Activated CD4-positive, alpha-beta T cell treated with anti-CD3 and anti-CD28 coated beads, Interleukin-2, amount 10 ng/mL, durations not matched to agents 24 days and 14 days (primary cell): ENCODE measurements at places on chromosomes 11 and 22. TPM values are rescaled to one million over a fixed set of nuclear protein-coding genes. Genes with fewer than 3 reads are reported as not detected.

The ARHGAP20 gene
- total RNA-seq, result not detected in 2 replicates

The MUC2 gene
- not detected in 2 replicates for total RNA-seq

The PRODH gene
- 0.83 and 0.98 TPM in 2 replicates for total RNA-seq

The CRYBB2 gene
- total RNA-seq, result not detected in 2 replicates

The C22orf42 gene
- total RNA-seq, result not detected in 2 replicates

The MMP11 gene
- 0.50 and 0.70 TPM in 2 replicates for total RNA-seq

The SCUBE2 gene
- total RNA-seq, result 0.19 TPM in 1 of 2 replicates, not detected in the other

The FAM227A gene
- 0.30 and 0.71 TPM in 2 replicates for total RNA-seq

The C11orf91 gene
- 0.51 TPM in 1 of 2 replicates, not detected in the other for total RNA-seq

The ANO9 gene
- 35.4 and 36.9 TPM in 2 replicates for total RNA-seq

The CCDC73 gene
- not detected in 2 replicates for total RNA-seq

GRCh38 chr22:30984317-30984716 is 15.3 kb downstream of the TUG1 start:
- no peak overlapping the region for H3K27ac ChIP-seq
- H3K36me3 ChIP-seq, result peaks cover 10% of the 10 kb centered on the region
- H3K4me1 ChIP-seq, result peaks cover 3% of the 10 kb centered on the region

DNA sequence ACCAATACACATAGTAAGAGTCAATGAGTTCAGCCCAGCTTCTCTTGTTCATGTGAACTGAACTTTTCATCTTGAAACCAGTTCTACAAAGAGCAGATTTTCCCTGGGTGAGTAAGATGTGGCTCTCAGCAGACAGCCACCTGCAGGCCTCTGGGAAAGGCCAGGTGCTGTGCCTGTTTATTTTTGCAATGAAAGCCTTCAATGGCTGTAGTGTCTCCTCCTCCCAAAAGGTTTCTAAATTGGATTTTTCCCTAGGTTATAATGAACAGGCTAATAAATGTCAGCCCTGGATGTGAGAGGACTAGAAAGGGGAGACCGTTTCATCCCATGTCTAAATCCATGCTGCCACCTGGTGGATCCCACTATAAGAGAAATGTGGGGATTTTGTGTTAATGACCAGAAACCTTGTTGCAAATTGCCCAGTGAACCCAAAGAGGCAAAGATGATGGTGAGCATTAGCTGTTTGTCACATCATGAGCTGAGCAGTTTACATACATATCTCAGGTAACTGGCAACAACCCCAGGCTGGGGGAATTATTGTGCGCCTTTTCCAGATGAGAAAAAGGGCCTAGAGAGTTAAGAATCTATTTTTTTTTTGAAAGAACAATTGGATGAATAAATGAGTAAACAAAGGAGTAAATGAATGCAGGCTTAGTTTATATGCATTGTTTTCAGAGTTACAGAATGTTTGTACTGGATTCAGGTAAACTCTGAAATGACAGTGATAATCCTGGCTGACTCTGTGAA is 12.7 kb downstream of the C11orf91 start:
- H3K27me3 ChIP-seq, result peaks cover 9% of the 10 kb centered on the region
- H3K4me3 ChIP-seq, result no peak overlapping the region
- H3K27ac ChIP-seq, result no peak overlapping the region
- peaks cover 9% of the 10 kb centered on the region for H3K4me1 ChIP-seq
- DNase-seq, result no peak

DNA sequence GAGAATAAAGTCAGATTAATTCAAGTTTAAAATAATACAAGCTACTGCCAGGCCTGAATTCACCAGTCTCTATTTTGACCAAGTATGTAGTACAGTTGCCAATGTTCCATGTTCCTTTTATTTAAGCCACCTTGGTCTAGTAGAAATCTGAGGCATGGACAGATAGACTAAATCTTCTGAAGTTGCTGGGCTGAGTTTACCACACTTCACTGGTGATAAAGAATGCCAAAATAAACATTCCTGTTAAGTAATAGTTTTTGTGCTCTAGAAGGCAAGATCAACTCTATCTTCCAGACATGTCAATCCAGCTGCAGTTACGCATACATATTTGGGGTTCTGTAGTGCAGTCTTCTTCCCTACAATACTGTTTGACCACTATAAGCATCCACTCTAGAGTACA is 83.9 kb upstream of the C11orf87 start:
- no peak overlapping the region for H3K4me3 ChIP-seq
- DNase-seq, result no peak
- H3K27me3 ChIP-seq, result no peaks in the 10 kb centered on the region
- H3K4me1 ChIP-seq, result no peaks in the 10 kb centered on the region
- no peak overlapping the region for H3K27ac ChIP-seq

DNA sequence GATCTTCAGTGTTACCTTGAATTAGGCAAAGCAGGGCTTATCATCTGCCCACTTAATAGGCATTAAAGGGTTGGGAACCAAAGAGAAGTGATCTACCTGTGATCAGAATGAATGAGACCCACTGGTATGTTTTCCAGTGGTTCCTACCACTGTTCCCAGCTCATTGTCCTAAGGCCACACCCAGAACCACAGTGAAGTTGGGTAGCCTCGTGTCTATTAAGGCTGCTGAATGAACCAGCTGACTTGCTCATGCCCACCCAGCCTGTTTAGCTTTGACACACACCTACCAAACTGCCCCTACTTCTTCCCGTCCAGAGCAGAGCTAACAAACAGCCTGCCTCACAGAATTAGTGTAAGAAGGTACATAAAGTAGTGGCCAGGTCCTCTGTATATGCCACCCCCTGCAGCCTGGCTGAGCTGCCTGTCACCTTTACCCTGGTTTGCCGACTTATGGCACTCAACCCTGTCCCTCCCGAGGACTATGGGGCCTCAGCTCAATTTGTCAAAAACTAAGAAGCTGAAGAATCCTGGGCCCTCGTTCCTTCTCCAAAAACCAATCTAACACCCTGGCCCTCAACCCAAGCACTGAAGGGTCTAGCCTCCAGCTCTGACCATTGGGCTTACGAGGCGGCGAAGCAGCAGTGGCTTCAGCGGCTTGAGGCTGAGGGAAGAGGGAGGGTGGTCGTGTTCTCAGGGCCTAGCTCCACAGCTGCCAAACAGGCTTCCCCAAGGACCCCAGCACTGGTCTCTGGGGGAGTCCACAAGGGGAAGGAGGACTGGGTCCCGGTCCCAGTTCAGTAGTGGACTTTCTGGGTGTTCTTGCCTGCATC is 9.8 kb downstream of the UCP2 start:
- DNase-seq, result peak; percentile 61
- no peaks in the 10 kb centered on the region for H3K27me3 ChIP-seq
- no peak overlapping the region for H3K4me3 ChIP-seq
- peaks cover 72% of the 10 kb centered on the region for H3K4me1 ChIP-seq

GRCh38 chr11:122062763-122063162 is 53.3 kb downstream of the BLID start:
- no peak for DNase-seq
- H3K36me3 ChIP-seq, result no peaks in the 10 kb centered on the region
- H3K27me3 ChIP-seq, result peaks cover 2% of the 10 kb centered on the region
- H3K4me1 ChIP-seq, result no peaks in the 10 kb centered on the region
- no peak overlapping the region for H3K27ac ChIP-seq
- H3K4me3 ChIP-seq, result no peak overlapping the region

- peaks cover 27% of the 10 kb centered on the region for H3K27me3 ChIP-seq
- H3K36me3 ChIP-seq, result no peaks in the 10 kb centered on the region
- no peak for DNase-seq
- H3K4me1 ChIP-seq, result no peaks in the 10 kb centered on the region
- H3K27ac ChIP-seq, result no peak overlapping the region
- no peak overlapping the region for H3K4me3 ChIP-seq
Measured at GRCh38 chr22:45880716-45881523, 96.0 kb downstream of the WNT7B start.

- no peaks in the 10 kb centered on the region for H3K4me1 ChIP-seq
- DNase-seq, result no peak
- no peaks in the 10 kb centered on the region for H3K27me3 ChIP-seq
- no peaks in the 10 kb centered on the region for H3K36me3 ChIP-seq
- H3K4me3 ChIP-seq, result no peak overlapping the region
- H3K27ac ChIP-seq, result no peak overlapping the region
Measured at GRCh38 chr11:11373934-11374333, 20.9 kb upstream of the CSNK2A3 start.

DNA sequence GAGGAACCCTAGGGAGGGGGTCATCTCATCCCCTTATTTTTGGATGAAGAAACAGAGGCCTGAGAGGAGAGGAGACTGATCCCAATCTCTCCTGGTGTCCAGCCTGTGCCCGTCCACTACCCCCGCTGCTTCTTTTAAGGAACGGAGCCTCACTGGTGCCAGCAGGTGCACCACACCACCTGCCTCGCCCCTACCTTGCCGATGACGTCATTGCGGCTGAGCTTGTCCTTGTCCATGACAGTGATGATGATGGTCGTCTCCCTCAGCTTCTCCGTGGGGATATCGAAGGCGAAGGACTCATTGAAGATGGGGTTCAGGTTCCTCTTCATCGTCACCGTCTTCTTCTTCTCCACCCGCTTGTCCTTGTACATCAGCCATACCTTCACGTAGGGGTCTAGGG is 14.3 kb downstream of the LRRC10B start:
- no peak overlapping the region for H3K4me3 ChIP-seq
- H3K27me3 ChIP-seq, result peaks cover 4% of the 10 kb centered on the region
- no peaks in the 10 kb centered on the region for H3K36me3 ChIP-seq
- DNase-seq, result no peak

DNA sequence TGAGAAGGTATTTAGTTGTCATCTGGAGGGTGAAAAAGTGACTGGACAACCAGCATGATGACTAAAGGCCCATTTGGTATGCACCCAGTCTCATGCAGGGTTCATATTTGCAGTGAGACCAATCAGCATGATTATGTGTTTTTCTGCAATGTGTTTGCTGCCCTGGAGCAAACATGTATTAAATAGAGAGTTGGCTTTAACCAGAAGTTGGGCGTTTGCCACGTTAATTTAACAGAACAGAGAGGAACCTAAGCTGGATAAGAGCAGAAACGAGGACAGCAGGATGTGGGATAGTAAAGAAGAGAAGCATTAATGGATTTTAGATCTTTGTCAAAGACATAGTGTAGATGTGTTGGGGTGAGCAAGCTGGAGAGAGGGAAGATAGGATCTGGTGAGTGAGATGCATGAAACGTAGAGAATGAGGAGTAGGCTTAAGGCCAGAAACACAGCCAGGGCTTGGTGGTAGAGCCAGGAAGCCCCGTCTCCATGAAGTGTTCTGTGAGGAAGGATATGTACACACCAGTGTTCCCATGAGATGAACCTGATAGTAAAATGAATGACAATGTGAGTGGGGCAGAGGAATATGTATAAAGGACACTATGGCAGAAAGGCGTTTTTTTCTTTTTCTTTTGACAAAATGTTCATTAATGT is 164.0 kb upstream of the PDGFD start:
- H3K36me3 ChIP-seq, result no peaks in the 10 kb centered on the region
- no peak for DNase-seq
- H3K4me3 ChIP-seq, result no peak overlapping the region
- H3K27me3 ChIP-seq, result no peaks in the 10 kb centered on the region

DNA sequence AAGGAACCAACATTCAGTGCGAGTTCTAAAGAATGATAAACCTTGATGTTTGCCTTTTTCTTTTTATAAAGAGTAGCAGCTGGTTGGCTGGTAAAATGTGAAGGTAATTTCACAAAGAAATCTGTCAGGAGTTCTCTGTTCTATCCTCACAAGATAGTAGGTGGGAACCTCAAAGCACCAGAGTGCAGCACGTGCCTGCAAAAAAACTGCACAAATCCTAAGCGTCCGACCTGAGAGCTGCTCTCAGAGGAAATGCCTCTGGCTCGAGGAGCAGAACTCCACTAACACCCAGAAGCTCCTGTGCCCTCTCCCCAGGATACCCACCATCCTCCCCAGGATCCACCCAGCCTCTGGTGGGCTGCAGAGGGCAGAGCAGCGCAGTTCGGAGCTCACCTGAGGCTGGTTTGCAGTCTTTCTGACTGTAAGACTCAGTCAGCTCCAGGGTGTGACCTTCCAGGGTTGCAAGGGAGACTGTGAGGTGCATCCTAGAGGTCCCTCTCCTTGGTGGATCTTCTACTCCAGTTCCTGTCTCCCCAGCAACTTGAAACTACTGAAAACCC is 23.5 kb downstream of the PRDM10 start:
- DNase-seq, result no peak
- no peak overlapping the region for H3K4me3 ChIP-seq
- H3K36me3 ChIP-seq, result no peaks in the 10 kb centered on the region
- peaks cover 2% of the 10 kb centered on the region for H3K4me1 ChIP-seq
- no peaks in the 10 kb centered on the region for H3K27me3 ChIP-seq
- no peak overlapping the region for H3K27ac ChIP-seq

DNA sequence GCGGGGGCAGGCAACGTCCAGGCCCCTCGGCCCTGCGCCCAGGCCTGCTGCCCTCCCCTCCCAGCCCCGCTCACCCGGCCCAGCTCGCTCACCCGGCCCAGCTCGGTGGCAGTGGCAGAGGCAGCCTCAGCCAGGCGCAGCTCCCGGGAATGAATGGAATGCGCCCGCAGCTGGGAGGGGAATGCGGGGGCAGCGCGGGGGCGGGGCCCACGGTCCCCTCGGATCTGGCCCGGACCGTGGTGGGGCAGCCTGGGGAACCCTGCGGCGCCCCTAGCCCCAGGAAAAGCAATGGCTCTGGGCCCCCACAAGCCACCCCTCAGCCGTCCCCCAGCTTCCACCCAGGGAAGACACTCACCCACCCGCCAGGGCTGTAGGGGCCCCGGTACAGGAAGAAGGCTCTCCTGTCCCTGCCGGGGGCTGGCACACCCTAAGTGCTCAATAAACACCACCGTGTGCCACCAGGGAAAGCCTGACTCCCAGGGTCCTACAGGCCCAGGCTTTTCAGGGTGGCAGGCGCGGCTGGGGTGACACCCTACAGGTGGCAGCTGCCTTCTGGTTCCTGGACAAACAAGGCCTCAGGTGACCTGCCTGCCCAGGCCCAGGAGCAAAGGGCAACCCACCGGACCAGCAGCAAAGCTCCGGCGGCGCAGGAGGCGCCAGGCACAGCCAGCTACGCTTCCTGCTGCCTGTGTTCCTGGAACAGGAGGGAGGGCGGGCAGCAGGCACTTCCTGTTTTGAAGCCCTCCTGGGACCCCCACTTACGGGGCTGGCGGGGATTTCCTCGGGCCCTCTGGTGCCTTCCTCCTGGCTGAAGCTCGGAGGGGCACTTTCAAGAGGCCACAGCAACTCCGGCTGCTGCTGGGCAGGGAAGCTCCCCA is 13.8 kb downstream of the PLXNB2 start:
- peaks cover 14% of the 10 kb centered on the region for H3K27me3 ChIP-seq
- DNase-seq, result no peak
- no peak overlapping the region for H3K4me3 ChIP-seq
- no peaks in the 10 kb centered on the region for H3K36me3 ChIP-seq

- H3K27ac ChIP-seq, result no peak overlapping the region
- no peaks in the 10 kb centered on the region for H3K27me3 ChIP-seq
- no peak for DNase-seq
- no peaks in the 10 kb centered on the region for H3K36me3 ChIP-seq
- H3K4me1 ChIP-seq, result peaks cover under 1% of the 10 kb centered on the region
Measured at GRCh38 chr22:49755631-49756001, 72.1 kb downstream of the BRD1 start.

DNA sequence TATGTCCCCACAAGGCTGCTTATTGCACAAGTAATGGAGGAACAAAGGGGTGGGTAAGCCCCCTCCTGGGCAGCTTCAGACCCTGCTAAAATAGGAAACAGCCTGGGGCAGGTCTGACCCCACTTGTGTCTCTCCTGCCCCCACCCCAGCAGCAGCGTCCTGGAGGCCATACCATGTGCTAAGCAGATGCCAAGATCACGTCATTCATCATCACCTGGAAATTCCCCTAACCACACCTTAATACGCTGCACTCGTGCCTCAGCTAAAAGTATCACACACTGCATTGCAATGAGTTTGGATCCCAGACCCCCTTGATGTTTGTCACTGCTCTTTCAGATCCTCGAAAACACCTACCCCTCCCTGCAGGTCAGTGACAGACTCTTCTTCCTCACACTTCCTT is 27.8 kb upstream of the GGTLC2 start:
- peak overlapping the region; percentile 64 for H3K27ac ChIP-seq
- peaks cover 12% of the 10 kb centered on the region for H3K4me1 ChIP-seq
- peaks cover 2% of the 10 kb centered on the region for H3K27me3 ChIP-seq
- H3K4me3 ChIP-seq, result peak overlapping the region; percentile 13
